Thyroid gland (tissue), 4 donors: ENCODE measurements at places on chromosomes 12 and 14. TPM values are rescaled to one million over a fixed set of nuclear protein-coding genes. Genes with fewer than 3 reads are reported as not detected.

Gene DCAF11
- total RNA-seq, result 90.6 TPM

Gene ANO4
- 0.63 TPM for total RNA-seq

Gene TMEM121
- 16.2 TPM for total RNA-seq

Gene OR10A7
- not detected for total RNA-seq

Gene CD163L1
- total RNA-seq, result 2.2 TPM

Gene GLIPR1L1
- not detected for total RNA-seq
